ENCODE measurements at places on chromosomes 1 and 21.

- DNase-seq = no peak
Observed at GRCh38 chr1:163131981-163132380, 62.8 kb downstream of the RGS4 start.

DNA sequence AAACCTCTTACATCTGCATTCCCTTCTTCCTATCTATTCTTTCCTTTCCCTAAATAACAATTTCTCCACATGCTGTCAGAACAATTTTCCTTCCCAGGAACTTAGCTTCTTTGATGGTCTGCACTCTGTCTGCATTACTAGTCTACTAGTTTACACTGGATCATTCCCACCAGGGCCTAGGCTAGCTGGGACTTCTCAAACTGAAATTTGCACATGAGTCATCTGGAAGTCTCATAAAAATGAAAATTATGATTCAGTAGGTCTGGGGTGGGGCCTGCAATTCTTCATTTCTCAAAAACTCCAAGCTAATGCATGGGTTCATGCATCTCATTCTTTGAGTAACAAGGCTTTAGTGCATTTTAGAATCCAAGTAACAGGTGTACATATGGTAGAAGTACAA lies 74.2 kb downstream of the GABPA start:
- no peak for DNase-seq

DNA sequence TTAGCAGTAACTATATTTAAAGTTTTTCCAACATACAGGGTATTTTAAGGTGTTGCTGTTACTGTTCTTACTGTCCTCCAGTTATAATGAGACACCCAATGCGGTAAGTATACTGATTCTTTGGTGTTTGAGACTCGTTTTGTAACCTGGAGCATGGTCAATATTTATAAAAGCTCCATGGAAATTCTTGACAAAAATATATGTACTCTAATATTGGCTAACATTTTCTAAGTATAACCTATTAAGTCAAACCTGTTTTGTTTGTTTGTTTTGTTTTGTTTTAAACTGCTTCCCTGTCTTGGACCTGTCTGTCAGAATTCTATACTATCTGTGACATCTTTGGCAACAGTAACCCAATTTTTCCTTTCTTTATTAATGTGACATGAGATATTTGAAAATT lies 15.9 kb upstream of the CAP1 start:
- DNase-seq = no peak

DNA sequence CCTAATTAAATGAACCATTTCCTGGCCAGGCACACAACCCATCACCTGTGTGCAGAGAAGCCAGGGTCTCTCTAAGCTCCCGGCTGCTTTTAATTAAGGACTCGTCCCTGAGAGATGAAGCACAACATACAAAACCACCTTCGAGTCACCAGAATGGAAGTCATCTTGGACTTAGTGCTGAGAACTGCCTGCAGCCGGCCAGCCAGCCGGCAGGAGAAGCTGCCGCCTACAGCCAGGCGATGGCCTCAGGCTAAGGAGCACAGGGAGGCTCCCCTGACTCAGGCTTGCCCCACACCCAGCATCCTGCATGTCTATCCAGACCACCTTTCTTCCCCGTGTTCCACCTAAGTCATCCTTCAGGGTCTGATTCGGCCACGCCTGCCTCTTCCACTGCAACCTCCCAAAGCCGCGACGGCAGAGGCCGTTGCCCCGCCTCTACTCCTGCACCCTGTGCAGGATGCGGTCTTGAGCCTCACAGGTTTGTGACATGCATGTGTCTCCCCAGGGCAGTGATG lies 83.6 kb downstream of the SLC66A1 start:
- no peak for DNase-seq

GRCh38 chr1:31715087-31715872 lies 11.5 kb upstream of the COL16A1 start:
- peak; percentile 94 for DNase-seq

GRCh38 chr1:164709126-164709525 lies 150.1 kb downstream of the PBX1 start:
- DNase-seq = no peak

GRCh38 chr1:231134624-231135023 lies 27.2 kb upstream of the TRIM67 start:
- no peak for DNase-seq

GRCh38 chr1:40155910-40156309 lies 5.3 kb upstream of the RLF start:
- no peak for DNase-seq

- no peak for DNase-seq
Observed at GRCh38 chr21:33789697-33790096, 125.9 kb downstream of the ATP5PO start.

DNA sequence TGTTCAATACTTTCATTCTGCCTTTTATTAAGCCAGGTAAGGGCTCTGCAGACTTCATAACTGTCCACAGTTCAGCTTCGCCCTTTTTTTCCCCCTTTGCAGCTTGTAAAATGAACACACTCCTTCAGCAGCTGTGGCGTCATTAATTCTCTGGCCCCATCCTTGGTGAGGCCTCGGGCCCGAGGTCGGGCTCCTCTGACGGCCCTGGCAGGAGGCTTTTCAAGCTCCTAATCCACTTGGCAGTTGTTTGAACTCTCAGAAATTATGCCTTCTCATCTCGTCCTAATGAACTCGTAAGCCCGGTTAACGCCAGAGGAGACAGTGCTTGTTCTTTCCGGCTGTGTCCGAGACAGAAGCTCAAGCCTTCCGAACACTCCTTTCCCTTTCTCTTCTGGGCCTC lies 18.1 kb upstream of the EPHA8 start:
- DNase-seq = no peak

- DNase-seq = no peak
Observed at GRCh38 chr1:110163591-110163990, 13.3 kb downstream of the SLC6A17 start.

GRCh38 chr21:34363733-34364132 lies at the start of gene KCNE2:
TSS of gene KCNE2 (plus strand) at chr21:34364006. CDS start at chr21:34370479, 6,473 bp downstream.
- no peak for DNase-seq

GRCh38 chr21:34148826-34149558 lies 75.6 kb downstream of the MRPS6 start:
- DNase-seq = no peak

GRCh38 chr1:41038110-41038509 lies 16.6 kb upstream of the SLFNL1 start:
- no peak for DNase-seq

DNA sequence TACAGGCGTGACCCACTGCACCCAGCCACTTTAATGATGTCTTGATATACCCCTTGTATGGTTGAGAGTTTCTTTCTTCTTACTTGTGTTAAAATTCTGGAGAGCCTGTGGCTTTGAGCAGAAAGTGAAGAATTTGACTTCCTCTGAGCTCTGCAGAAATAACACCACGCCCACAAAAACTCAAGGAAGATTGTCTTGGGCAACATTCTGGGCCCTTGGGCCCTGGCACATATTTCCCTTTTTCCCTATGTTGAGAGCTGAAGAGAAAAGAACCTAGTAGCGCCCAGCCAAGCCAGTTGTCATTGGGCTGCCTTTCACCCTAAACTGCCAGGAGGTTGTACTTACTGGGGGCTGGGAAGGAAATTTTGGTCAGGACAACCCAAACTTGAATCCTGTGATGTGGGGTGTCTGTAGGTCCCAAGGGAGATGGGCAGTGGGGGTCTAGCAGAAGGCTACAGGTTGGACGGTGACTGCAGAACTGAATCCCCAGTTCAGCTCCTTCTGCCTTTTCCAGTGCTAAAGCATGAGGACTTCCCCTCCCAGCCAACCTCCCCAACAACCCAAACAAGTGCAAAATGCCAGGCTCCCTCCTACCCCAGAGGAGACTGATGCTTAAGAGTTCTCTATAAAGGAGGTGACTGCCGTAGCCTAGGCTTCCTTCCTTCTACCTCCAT lies 11.7 kb upstream of the SNAPIN start:
- no peak for DNase-seq

- no peak for DNase-seq
Observed at GRCh38 chr1:227416156-227416830, 98.0 kb upstream of the CDC42BPA start.

DNA sequence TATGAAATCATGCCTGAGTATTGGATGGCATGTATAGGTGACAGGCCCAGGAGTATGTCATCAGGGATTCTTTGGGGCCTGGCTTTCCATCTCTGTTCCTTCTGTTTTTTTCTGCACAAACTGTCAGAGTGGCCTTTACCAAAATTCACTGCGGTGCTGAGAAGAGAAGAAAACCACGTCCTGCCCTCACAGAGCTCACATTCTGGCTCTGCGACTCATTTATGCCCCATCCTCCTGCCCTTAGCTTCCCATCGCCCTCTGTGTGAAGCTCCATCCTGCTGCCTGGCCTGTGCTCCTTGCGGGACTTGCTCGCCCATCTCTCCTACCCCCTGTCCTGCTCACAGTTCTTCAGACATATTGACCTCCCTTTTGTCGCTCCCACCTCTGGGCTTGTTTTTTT lies 73.4 kb downstream of the HUNK start:
- DNase-seq = no peak

GRCh38 chr1:18893120-18893519 lies 9.2 kb downstream of the ALDH4A1 start:
- DNase-seq = no peak

- DNase-seq = no peak
Observed at GRCh38 chr1:74193908-74194307, 4.1 kb downstream of the LRRIQ3 start.

All from NCI-H1105 treated with DMSO at 0.1 percent for 48 hours (cell line).